IMR-90 (cell line): ENCODE measurements at places on chromosomes 3 and 15. TPM values are rescaled to one million over a fixed set of nuclear protein-coding genes. Genes with fewer than 3 reads are reported as not detected.
A peak's percentile ranks its signal among the peaks of the same experiment; 100 is the strongest.

DNA sequence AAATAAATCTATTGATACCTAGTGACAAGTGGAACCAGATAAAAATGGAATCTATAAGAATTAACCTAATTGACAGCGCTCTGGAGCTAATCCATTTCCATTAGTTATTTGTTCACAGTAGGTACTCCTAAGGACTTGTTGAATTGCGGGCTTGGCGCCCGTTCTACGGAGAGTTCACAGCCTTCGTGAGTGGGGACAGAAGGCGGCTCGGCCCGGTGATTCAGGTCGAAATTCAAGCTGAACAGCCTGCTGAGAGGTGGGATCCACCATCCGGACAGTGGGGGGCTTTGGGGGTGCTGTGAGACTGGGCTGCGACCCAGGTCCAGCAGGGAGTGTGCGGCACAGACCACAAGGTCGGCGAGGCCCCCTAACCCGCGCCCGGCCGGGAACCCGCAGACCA, 779 bp upstream of the CTNNB1 start:
- no peak for DNase-seq

DNA sequence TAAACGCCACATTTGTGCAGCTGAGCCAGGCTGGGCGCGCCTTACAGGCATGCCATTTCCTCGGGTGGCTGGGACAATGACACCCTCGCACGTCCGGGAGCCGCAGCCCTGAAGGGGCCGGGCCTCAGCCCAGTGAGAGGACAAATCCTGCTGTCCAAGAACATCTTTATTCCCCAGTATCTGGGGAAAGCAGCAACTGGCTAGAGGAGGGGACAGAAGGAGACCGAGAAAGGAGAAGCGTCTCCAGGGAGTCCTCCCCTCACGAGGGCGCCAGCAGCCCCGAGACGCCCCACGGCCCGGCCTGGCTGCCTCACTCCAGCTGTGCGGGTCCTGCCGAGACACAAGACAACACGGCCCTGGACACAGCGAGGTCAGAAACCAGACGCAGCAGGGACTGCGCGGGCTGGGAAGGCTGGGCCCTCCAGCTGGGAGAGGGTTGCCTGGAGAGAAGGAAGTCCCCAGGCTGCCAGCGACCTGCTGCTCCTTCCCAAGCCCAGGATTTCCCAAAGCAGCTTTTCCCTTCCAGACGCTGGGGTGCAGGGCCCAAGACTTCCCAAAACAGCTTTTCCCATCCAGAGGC, 130.2 kb downstream of the CHSY1 start:
- DNase-seq, result peak; percentile 74

GRCh38 chr15:39767921-39768320, 14.7 kb downstream of the FSIP1 start:
- no peak for DNase-seq

The PLA1A gene
- total RNA-seq, result not detected in 2 replicates

The ARGFX gene
- total RNA-seq, result not detected in 2 replicates
